ENCODE measurements at places on chromosomes 7 and 10.

DNA sequence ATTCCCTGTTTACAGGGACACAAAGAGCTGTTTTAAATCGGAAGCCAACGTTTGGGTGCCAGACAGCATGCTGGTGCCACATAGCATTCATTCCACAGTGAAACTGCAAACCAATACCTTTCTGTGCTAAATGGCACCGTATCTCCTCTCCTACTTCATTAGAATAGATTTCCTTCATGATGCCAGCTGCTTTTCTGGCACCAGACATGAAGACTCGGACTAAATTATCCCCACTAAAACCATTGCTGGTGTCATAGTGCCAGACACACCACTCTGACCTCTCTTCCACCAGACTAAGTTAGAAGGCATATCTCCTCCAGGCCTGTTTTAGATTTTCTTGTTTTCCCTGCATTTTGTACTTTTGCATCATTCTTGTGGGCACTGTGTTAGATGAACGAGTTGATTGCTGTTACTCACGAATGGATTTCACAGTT lies 155.1 kb downstream of the ETV1 start:
- DNase-seq: no peak

DNA sequence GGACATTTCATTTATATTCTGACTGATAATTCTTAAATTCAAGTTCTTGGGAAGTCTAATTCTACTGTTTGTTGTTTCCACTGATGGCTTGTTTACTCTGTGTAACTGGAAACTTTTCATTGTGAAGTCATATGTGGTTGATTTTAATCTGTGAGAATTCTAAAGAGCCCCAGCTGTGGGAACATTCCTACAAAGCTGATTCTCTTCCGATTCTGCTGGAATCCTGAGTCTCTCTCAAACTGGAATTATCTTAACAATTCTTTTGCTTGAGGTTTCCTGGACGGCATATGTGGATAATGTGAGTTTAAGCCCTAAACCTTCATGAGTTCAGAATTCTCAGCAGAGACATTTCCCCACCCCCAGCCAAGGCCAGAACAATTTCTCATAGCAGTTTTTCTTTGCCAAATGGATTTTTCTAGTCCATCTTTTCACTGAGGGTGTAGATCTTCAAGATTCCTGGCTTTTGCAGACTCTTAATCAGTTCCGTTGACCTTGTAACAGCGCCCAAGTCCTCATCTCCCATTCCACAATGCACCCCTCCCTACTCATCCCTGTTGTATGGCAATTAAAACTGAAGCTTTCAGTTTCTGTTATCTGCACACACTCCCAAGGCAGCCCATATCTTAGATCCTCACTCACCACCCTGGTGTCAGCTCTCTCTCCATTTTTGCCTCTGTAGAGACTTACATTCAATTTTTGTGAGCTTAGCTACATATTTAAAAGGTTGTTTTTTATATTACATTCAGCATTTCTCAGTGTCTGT lies 37.6 kb downstream of the GRM8 start:
- no peak for DNase-seq

- DNase-seq: no peak
These were observed 10.5 kb upstream of the C10orf71 start for GRCh38 chr10:49288341-49289065.

DNA sequence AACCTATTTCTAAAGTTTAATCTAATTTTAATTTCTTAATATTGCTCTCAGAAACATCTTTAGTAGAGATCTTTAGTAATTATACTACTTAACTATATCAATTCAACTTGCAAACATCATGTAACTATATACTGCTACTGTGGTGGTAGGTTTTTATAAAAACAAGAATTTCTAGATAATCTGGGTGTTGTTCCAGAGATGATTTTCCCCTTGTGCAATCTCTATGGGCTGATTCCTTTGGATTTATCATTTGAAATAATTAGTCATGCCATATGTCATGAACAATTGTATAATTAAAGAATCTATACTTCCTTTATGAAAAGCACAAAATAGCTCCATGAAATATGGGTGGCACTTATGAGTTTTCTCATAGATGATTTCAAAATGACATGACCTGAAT lies 23.9 kb upstream of the CDK13 start:
- DNase-seq: no peak

GRCh38 chr7:73834626-73835191 lies 3.9 kb downstream of the CLDN4 start:
- no peak for DNase-seq
